ENCODE measurements at places on chromosomes 13 and 19.

DNA sequence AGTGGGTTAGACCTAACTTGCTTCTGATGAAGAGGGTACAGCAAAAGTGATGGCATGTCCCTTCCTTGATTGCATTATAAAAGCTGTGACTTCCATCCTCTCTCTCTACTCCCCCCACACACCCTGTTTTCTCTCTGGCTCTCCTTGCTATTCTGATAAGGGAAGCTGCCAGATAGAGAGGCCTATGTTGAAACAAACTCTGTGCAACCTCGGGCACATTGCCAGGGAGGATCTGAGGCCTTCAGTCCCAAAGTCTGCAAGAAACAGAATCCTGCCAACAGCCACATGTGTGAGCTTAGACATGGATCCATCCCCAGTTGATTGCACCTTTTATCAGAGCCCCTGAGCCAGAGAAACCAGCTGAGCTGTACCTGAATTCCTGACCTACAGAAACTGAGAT lies 44.8 kb upstream of the ARGLU1 start:
- DNase-seq, result no peak

- no peak for DNase-seq
Measured at GRCh38 chr13:39836038-39836437, 180.6 kb downstream of the COG6 start.

- no peak for DNase-seq
Measured at GRCh38 chr19:5018224-5019015, 49.5 kb downstream of the KDM4B start.

GRCh38 chr19:54188215-54188871 lies 1.0 kb downstream of the MBOAT7 start:
- DNase-seq, result no peak

GRCh38 chr13:52187029-52187423 lies 27.6 kb upstream of the NEK3 start:
- no peak for DNase-seq

DNA sequence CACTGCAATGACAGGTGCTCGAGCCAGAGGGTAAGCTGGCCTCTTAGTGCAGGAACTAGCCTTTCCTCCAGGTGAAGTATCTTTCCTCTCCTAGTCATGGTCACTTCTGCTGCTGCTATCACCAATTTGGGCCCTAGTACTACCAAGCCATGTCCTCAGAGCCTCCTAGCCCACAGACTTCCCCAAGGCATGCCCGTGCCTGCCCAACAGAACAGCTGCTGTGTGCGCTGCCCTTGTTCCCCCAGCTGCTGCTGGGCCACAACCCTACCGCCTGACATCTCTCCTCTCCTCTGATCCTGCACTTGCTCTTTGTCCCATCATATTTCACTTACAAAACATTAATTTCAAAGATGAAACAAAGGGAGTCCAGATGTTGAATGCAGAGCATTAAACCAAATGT lies 168.5 kb upstream of the FREM2 start:
- no peak for DNase-seq

GRCh38 chr19:38665219-38665931 lies 17.9 kb downstream of the ACTN4 start:
- DNase-seq, result no peak

DNA sequence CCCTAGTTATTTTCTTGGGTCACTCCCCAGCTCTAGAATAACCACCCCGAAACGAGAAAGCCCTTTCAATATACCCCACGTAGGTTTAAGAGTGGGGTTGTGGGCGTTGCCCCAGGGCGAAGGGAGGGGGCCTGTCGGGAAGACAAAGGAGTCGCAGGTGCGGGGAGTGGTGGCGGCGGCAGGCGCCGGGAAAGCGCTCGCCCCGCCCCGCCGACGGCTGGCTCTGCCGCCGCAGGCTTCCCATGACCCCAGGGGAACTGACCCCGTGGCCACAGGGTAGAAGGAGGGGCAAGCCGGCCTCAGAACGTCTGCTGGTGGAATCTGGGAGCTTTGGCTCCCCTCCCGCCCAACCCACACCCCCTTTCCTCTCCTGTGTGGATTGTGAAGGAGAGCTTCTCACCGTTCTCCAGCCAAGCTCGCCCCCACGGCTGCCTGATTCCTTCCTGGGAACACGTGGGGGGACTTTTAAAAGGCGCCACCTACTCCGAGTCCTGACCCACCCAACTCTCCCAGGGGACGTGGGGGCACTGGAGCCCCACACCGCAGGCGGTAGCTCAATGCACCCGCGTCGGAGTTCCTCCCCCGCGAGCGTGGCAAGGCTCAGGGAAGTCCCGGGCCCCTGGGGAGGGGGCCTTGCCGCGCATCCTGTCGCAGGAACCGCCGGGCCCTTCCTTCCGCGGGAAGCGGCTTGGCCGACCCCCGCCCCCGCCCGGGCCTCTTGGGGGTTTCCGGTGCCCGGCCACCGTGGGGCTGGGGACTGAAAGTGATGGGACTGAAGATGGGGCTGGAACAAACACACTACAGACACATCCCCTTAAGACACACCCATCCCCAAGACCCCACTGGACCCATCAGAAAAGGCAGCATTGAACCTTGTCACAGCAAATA lies 5.5 kb downstream of the IER2 start:
- no peak for DNase-seq

GRCh38 chr13:90428522-90429210 lies 918.8 kb upstream of the MIR17HG start:
- DNase-seq, result no peak

DNA sequence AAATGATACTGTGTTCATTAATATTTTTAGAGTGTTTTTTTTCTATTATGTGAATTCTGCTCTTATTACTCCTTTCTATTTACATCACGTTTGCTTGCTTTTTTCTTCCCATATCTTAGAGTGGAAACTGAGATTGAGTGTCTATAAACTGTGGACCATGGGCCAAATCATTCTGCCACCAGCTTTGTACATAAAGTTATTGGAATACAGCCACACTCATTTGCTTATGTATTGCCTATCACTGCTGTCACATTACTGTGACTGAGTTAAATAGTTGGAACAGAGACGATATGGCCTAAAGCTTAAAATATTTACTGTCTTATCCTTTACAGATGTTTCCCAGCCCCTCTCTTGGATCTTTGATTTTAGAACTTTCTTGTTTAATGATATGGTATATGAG lies 260.4 kb downstream of the MAB21L1 start:
- DNase-seq, result no peak

DNA sequence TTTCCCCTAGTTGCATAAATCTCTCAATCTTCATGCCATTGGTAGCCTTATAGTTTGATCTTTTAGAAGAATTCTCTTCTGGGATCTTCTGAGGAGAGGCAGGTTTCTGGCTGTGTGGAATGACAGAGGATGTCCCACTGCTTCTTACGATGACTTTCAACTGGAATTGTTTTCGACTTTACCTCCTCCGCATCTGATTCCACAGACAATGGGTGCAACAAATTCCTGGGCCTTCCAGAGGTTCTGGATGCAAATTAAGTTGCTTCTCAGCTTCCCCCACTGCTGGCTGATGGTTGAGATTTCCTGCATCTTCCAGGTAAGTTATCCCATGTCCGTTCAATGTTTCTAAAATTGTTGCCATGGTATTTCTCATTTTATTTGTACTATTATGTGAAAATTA lies 142.3 kb upstream of the TSC22D1 start:
- DNase-seq, result no peak

- DNase-seq, result peak; percentile 96
Measured at GRCh38 chr13:41310963-41311405, at the start of gene NAA16. TSS of gene NAA16 (plus strand) at chr13:41311267. CDS start at chr13:41311529, 262 bp downstream.

Measured in NCI-H1930 (cell line).